ENCODE measurements at places on chromosomes 2 and 18.

DNA sequence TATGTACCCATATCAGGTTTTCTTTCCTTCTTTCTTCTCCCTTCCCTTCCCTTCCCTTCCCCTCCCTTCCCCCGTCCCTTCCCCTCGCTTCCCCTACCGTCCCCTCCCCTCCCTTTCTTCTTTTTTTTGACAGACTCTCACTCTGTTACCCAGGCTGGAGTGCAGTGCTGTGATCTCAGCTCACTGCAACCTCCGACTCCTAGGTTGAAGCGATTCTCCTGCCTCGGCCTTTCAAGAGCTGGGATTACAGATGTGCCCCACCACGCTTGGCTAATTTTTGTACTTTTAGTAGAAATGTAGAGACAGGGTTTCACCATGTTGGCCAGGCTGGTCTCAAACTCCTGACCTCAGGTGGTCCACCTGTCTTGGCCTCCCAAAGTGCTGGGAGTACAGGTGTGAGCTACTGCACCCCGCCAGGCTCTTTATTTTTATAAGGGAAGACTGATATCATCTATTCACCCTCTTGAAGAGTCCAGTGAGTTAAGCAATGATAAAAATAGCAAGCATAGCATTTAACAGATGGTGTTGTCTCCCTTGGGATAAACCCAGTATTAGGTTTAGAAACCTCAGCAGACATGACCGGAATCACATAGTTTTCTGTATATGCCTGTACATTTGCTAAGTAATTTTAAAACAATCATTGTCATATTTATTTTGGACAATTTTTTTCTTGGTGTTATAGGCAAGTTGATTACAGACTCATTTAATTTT lies 888.4 kb downstream of the TRIB2 start:
- DNase-seq: no peak

- no peak for DNase-seq
Observed at GRCh38 chr18:57015451-57015850, 131.4 kb upstream of the BOD1L2 start.

- no peak for DNase-seq
Observed at GRCh38 chr2:64659252-64659651, 5.5 kb upstream of the SERTAD2 start.

- DNase-seq: no peak
Observed at GRCh38 chr2:173239644-173240043, 115.0 kb upstream of the CDCA7 start.

GRCh38 chr2:109118321-109118720 lies 10.7 kb upstream of the SH3RF3 start:
- DNase-seq: no peak

- no peak for DNase-seq
Observed at GRCh38 chr2:54632733-54633692, 90.4 kb upstream of the EML6 start.

- DNase-seq: no peak
Observed at GRCh38 chr2:163887182-163887581, 151.4 kb upstream of the FIGN start.

- DNase-seq: no peak
Observed at GRCh38 chr2:79876430-79876829, 363.6 kb downstream of the CTNNA2 start.

- DNase-seq: no peak
Observed at GRCh38 chr18:23067236-23067635, 68.0 kb upstream of the CABLES1 start.

GRCh38 chr2:73003027-73003426 lies 68.5 kb downstream of the SFXN5 start:
- no peak for DNase-seq

GRCh38 chr2:186751790-186752189 lies 57.9 kb downstream of the FAM171B start:
- DNase-seq: no peak

GRCh38 chr2:72926811-72927465 lies 9.6 kb downstream of the EMX1 start:
- DNase-seq: no peak

DNA sequence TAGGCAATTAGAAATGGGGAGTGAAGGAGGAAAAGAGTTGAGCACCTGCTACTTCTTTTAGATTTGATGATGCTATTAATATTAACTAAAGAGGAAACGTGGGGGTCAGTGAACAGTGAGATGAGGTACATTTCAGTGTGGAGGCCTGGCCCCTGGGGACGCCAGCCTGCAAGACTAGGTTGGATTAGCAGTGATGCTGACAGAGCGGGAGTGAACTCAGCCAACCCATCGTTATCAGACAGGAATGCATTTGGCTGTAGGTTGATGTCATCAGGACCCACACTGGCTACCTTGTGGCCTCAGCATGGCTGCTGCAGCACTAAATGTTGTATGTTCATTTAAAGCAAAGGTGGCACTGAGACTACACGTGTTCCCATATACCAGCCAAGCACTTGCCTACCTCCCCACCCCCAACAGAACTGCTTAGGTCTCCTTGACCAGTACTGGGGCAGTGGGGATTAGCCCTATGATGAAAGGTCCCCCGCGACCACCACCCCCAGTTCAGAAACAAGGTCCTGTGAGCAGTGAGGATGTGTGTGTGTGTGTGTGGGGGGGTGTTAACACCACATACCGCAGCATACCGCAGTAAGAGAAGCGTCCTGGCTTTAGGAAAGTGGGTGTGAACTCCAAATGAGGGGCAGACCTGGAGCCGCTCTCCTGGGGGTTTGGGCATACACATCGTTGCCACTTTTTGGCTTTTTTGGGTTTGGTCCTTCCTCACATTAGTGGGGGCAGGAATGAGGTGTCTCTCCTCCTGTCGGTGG lies 26.0 kb downstream of the DGKD start:
- DNase-seq: no peak
